ELF-1 (cell line): ENCODE measurements at places on chromosomes 2 and 18.

GRCh38 chr2:240210198-240210965 is 69.9 kb upstream of the OTOS start:
- no peak for DNase-seq

DNA sequence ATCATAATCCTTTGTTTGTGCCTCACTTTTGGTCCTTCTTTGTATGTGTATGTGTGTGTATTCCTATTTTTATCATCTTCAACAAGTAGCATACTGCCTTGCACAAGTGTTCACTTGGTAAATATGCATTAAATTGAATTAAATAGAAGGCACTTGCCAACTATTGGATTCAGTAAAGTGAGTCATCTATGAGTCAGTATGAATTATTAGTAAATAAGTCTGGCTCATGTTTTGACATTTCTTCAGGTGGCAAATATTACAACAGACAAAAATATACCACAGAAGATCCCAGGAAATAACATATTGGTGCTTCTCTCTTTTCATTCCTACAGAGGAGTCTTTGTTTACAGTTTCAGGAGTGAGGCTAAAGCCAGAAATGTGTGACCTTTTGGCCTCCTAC is 84.1 kb downstream of the CDK15 start:
- DNase-seq = no peak

GRCh38 chr2:127670055-127670956 is 5.0 kb downstream of the LIMS2 start:
- DNase-seq = no peak

DNA sequence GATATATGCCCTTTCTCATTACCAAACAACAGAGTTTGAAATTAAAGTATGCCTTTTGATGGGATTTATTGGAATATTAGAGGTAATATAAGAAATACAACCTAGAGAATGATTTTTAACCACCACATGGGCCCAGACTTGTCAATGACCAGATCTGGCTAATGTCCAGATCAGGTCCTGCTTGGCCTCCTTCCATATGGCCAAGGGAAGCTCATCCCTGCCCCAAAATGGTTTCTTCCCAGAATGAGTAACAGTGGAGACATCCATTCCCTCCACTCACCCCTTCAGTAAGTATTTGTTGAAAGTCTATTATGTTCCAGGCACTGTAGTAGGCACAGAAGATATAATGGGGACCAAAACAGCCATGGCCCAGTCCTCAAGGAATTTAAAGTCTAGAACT is 54.9 kb downstream of the ANTXR1 start:
- no peak for DNase-seq

- DNase-seq = no peak
Observed at GRCh38 chr2:120809151-120809550, 73.5 kb downstream of the GLI2 start.

DNA sequence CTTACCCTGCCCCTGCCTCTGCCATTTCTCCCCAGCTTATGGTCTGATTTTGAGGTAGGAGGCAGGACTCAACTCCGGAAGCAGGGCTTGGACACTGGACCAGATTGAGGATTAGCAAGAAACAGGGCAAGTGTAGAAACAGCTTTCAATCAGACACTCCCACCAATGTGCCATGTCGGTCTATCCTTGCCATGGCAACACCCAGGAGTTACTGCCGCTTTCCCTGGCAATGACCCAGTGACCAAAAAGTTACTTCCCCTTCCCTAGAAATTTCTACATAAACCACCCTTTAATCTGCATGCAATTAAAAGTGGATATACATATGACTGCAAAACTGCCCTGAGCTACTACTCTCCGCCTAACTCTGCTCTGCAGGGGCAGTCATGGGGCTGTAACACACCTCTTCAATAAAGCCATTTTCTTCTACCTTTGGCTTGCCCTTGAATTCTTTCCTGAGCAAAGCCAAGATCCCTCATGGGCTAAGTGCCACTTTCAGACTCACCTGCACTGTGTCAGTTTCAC is 156.7 kb downstream of the LPIN1 start:
- no peak for DNase-seq

- DNase-seq = no peak
Observed at GRCh38 chr2:17804358-17804757, 11.9 kb upstream of the MSGN1 start.
